ENCODE measurements at places on chromosomes 6 and 20.

DNA sequence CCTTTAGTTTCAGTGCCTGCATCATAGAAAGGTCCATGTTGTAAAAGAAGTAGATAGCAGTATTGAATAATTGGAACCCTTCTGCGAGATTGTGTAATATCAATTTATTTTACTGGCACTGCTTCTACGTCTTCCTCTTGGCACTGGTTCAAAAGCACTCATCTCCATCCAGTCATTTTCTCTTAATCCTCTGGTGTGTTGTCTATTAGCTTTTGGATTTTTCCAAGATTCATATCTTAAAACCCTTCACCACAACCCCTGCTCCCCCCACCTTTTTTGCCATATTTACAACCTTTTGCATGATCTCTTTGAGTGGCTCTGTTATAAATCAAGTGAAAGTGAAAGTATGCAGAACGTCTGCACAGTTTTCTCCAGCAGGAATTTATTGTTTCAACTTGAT lies 76.6 kb upstream of the HSF2 start:
- DNase-seq: no peak

- no peak for DNase-seq
Observed at GRCh38 chr6:44025226-44025625, 102.0 kb downstream of the MRPL14 start.

GRCh38 chr6:120945905-120946594 lies 388.2 kb downstream of the TBC1D32 start:
- DNase-seq: no peak

DNA sequence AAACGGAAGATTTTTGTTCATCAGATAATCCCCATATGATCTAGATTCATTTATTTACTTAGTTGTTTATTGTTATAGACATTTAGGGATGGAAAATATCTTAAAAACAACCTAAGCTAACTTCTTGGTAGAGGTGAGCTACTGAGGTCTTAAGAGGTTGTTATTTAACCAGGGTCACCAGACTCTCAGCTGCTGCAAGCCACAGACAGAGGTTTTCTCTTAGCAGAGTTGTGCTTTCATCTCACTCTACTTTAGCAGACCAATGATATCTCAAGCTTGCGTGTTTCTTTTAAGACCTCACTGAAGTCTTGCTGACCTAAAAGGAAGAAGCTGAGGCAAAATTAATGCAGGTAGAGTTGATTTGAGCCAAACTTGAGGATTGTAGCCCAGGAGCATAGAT lies 43.6 kb downstream of the NCOA7 start:
- no peak for DNase-seq

Measured in erythroblast (primary cell).